ENCODE measurements at places on chromosomes 5 and 9.

GRCh38 chr5:111261610-111262009, 37.4 kb downstream of the CAMK4 start:
- DNase-seq: no peak

- DNase-seq: no peak
Observed at GRCh38 chr5:88734983-88735382, 148.0 kb downstream of the MEF2C start.

- no peak for DNase-seq
Observed at GRCh38 chr5:98865690-98866089, 63.1 kb downstream of the CHD1 start.

DNA sequence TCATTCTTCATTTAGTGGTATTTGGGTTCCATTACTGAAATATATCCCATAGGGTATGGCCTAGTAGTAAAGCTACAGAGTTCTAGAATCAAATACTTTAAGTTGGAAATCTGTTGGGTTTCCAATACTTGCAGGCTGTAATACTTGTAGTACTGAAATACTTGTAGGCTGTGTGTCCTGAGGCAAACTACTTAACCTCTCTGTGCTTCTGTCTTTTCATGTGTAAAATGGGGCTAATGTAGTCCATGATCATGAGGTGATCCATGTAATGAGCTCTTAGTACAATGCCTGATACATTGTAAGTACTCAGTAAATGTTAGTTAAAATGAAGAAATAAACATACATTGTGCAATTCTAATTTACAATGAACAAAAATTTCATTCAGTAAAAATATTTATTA, 368.9 kb downstream of the CSNK1G3 start:
- no peak for DNase-seq

Measured in HEK293T (cell line).